Adrenal gland (tissue), 19 donors: ENCODE measurements at places on chromosomes 1 and 21. TPM values are rescaled to one million over a fixed set of nuclear protein-coding genes. Genes with fewer than 3 reads are reported as not detected.

FCRL5 gene
- total RNA-seq = 0.36 TPM

DNA sequence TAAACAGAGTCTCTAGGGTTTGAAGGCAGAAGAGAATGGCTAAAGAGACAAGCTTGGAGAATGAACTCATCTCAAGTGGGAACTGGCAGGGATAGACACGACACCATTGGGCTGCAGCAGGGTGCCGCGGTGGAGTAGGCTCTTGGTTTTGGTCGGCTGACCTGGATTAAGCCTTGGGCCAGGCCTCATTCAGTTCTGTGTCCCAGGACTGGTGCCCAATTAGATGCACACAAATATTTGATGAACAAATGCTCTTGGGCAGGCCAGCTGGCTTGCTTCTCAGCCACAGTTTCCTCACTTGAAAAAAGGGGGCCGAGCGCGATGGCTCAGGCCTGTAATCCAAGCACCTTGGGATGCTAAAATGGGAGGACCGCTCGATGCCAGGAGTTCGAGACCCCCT lies 53.4 kb upstream of the CITED4 start:
- DNase-seq = no peak

PRKCZ gene
- total RNA-seq = 32.4 TPM

DNA sequence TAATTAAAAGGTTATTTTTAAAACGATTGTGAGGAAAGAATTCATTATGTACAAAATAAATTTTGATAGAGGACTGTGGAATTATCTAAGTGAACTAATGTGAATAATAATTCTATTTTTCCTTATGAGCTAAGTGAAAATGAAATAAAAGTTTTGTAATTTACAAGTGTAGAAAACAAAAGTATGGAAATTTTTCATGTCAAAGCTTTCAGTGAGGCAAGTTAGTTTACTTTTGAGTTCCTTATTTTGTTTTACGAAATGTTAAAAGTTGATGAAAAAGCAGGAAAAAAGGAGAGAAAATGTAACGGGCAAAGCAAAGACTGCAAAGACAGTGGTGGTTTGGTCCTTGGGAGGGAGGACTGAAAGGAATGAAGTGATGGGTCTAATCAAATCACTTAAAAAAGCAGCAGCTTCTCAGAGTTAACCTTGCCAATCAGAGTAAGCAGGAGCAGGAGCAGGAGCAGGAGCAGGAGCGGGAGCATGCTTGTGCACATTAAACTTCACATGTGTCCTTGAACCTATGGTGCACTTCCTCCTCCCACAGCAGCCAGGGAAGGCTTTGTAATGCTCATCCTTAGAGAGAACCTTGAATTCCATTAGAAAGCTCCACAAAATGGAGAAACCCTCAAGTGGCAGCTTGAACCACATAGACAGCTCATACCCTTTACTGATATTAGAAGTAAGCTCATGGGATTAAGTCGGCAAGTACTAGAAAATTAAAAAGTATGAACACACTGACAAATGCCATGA lies 133.4 kb downstream of the LHX4 start:
- no peak for DNase-seq

ARID4B gene
- total RNA-seq = 29.7 TPM

FCRL6 gene
- total RNA-seq = 1.7 TPM
